ENCODE measurements at places on chromosomes 11 and 22. TPM values are rescaled to one million over a fixed set of nuclear protein-coding genes. Genes with fewer than 3 reads are reported as not detected.

The SPDYC gene
- not detected for total RNA-seq

The NAALAD2 gene
- total RNA-seq = 0.16 TPM

The FXYD2 gene
- not detected for total RNA-seq

The PIWIL4 gene
- total RNA-seq = 0.80 TPM

The GSTT2 gene
- total RNA-seq = 1.1 TPM

The PGA5 gene
- not detected for total RNA-seq

The NDUFA6 gene
- 76.9 TPM for total RNA-seq

Measured in esophagus mucosa (tissue), 1 donor.